ENCODE measurements at places on chromosomes 5 and 9. TPM values are rescaled to one million over a fixed set of nuclear protein-coding genes. Genes with fewer than 3 reads are reported as not detected.

GRCh38 chr9:115263371-115264075, 145.6 kb upstream of the TNC start:
- no peaks in the 10 kb centered on the region for H3K36me3 ChIP-seq
- no peak overlapping the region for H3K4me3 ChIP-seq
- H3K4me1 ChIP-seq, result peaks cover 24% of the 10 kb centered on the region
- H3K27ac ChIP-seq, result peak overlapping the region; percentile 70
- no peaks in the 10 kb centered on the region for H3K27me3 ChIP-seq

DNA sequence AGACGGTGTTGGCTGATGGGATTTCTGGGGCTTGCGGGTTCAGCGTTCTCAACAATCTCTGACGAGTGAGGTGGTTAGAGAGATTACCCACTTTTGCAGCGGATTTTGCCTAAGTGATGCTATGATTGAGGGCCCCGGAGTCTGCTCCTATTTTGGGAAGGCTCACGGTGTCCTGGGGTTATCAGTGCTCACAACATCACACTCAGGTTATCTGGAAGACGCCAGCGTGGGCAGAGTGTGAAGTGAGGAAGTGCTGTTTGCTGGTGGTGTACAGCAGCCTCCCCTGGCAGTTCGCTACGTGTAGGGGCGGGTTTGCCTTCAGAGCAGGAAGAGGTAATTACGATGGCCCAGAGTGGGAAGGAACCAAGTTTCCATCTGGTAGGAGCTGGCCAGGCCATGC, 341.2 kb upstream of the IRX2 start:
- no peak overlapping the region for H3K4me3 ChIP-seq
- DNase-seq, result no peak
- H3K4me1 ChIP-seq, result no peaks in the 10 kb centered on the region
- H3K27me3 ChIP-seq, result no peaks in the 10 kb centered on the region
- H3K27ac ChIP-seq, result no peak overlapping the region

Gene TAF11L5
- polyA plus RNA-seq, result not detected

Gene SLC25A2
- polyA plus RNA-seq, result not detected

DNA sequence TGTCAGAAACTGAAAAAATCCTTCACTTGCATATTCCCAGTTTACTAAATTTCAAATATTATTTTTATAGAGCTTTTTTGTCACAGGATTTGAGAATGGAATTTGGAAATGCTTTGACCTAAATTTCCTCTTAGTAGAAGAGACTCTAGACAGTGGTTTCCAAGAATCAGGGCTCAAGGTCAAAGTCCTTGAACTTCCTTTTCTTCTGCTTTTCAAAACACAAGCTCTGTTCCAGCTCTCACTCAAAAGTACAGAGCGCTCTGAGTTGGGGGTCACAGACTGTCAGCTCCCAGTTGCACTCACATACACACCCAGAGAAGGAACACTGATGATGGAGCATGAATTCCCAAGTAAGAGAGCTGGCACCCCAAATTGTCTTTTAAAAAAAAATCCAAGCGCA, 394.2 kb downstream of the MLLT3 start:
- no peaks in the 10 kb centered on the region for H3K4me1 ChIP-seq
- no peak for DNase-seq
- H3K27ac ChIP-seq, result no peak overlapping the region
- H3K36me3 ChIP-seq, result no peaks in the 10 kb centered on the region

Data from fibroblast of lung (primary cell).